ENCODE measurements at places on chromosomes 11 and 22.
A peak's percentile ranks its signal among the peaks of the same experiment; 100 is the strongest.

GRCh38 chr11:6312106-6312505 lies 8.2 kb downstream of the CAVIN3 start:
- no peak for DNase-seq

GRCh38 chr11:119480380-119481020 lies 57.5 kb upstream of the THY1 start:
- DNase-seq = no peak

DNA sequence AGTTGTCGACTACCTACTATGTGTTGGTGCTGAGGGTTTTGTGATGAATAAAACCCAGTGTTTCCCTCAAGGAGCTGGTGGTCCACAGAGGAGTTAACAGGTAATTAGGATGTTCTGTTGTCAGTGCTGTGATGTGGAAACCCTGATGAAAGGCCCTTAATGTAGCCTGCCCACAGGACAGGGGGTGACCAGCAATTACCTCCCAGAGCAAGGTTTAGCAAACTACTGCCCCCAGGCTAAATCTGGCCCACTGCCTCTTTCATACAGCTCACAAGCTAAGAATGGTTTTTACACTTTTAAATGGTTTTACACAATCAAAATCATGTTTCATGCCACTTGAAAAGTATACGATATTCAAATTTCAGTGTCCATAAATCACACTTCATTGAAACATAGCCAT lies 536.2 kb downstream of the MIAT start:
- DNase-seq = no peak

DNA sequence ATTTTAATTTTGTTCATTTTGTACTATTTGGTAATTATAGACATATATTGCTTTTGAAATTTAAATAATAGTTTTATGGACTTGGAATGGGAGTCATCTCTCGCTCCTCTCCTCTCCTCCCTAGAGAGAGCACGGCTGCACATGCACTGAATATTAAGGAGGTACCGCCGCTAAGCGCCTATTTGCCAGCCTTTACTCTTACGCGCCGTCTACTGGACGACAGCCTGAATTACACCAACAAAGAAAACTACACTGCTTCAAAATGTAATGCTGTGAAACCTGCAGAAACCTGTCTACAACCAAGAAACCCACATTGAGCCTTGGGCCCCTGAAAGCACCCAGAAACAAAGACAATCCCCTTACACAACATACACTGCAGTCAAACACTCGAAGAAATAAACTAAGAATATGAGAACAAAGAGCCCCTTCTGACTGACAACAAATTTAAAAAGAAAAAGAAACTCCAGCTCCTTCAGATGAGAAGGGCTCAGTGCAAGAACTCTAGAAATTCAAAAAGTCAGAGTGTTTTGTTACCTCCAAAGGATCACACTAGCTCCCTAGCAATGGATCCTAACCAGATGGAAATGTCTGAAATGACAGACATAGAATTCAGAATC lies 737.2 kb downstream of the LRRC4C start:
- peak; percentile 61 for DNase-seq

GRCh38 chr11:86386746-86387145 lies 12.1 kb downstream of the CCDC81 start:
- DNase-seq = no peak

- no peak for DNase-seq
These were observed 1.9 kb upstream of the DEPDC7 start for GRCh38 chr11:33013755-33014154.

- peak; percentile 23 for DNase-seq
These were observed 13.0 kb upstream of the EIF3D start for GRCh38 chr22:36541831-36542411.

- peak; percentile 71 for DNase-seq
These were observed 1.4 kb downstream of the USP47 start for GRCh38 chr11:11843211-11843621.

GRCh38 chr11:97229936-97230335 lies 840.1 kb downstream of the JRKL start:
- DNase-seq = no peak

GRCh38 chr11:88555829-88556202 lies 218.3 kb upstream of the CTSC start:
- DNase-seq = no peak

DNA sequence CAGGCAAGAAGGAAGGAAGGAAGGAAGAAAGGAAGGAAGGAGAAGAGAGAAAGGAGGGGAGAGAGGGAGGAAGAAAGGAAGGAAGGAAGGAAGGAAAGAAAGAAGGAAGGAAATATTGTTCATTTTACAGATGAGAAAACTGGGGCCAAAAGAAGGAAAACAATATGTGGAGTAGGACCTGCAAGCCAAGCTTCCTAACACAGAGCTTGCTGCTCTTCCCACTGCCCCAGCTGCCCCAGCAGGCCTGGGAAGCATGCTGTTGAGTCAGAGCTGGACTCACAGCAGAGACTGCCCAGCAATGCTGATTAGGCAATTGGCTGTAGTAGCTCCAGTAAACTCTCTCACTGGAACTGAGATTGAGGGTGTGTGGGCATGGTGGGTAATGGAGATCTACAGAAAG lies 42.6 kb upstream of the SMCO4 start:
- DNase-seq = no peak

Measured in OCI-M1 (cell line).